ENCODE measurements at places on chromosomes 7 and 10.

DNA sequence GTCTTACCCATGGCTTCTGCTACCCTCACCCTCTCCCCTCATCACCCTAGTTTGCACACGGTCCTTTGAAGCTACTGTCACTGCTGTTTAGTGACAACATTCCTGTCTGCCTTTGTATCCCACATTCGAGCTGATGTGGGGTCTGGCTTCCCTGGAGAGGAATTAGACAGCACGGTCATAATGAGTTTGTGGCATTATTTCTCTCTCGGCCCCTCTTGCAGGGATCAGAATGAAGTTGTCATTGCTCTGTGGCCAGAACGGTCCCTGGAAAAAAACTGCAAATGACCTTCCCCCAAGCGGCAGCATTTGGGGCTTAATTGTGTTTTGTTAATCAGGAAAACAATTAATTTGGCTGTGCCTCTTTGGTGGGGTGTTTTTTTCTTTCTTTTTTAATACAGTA lies 317.2 kb upstream of the PODXL start:
- DNase-seq = no peak

- no peak for DNase-seq
Observed at GRCh38 chr7:27377988-27378387, 135.4 kb downstream of the EVX1 start.

- DNase-seq = no peak
Observed at GRCh38 chr10:31963589-31963980, 35.0 kb upstream of the ARHGAP12 start.

DNA sequence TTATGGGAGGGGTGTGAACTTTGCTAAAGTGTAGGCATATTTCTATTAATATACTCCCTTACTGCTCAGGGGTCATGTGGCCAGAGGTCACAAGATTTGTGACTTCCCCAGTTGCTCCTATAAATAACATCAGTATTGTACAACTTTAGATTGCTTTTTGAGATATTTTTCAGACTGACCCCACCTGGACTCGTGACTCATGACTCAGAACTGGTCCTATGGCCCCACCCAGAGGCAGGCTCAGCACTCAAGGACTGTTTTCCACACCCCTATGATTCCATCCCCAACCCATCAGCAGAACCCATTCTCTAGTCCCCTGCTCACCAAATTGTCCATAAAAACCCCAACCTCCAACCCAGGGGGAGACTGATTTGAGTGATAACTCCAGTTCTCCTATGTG lies 2.7 kb upstream of the CUL2 start:
- DNase-seq = no peak

DNA sequence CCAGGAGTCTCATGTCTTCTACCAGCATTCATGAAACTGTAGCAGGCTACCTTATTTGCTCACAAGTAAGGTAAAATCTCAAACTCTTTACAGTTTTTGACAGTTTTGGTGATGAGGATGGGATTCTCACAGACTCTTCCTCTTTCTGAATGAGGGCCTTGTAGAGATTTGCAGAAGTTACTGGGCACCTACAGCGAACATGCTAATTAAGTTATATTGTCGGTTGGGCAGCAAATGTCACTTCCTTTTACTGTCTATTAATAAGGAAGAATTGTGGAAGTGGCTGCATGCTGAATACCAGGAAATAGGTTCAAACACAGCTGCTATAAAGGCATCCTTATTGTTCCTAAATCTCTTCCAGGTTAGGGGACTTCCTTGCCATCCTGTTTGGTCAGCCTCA lies 189.6 kb downstream of the DNAJC1 start:
- no peak for DNase-seq

- DNase-seq = no peak
Observed at GRCh38 chr7:2201686-2202360, 30.9 kb downstream of the MAD1L1 start.

- no peak for DNase-seq
Observed at GRCh38 chr7:88396295-88396947, 89.7 kb upstream of the STEAP4 start.

GRCh38 chr7:151178236-151178635 lies 8.8 kb downstream of the ASB10 start:
- DNase-seq = no peak

DNA sequence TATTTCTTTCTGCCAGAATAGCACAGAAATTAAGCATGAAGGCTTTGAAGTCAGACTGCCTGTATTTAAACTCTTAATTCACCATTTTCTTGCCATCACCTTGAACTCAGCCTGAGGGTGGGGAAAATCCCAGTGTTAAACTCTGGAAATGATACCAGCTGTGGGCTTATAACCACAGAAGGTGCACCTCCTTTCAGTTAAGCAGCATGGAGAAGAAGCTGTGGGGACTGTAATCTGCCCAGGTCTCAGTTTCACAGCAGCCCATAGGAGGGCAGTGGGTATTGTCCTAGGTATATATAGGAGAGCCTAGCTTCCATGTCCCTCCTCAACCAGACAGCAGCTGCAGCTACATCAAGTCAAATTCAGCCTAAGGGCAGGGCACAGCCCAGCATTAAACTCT lies 241.6 kb downstream of the HPSE2 start:
- no peak for DNase-seq

DNA sequence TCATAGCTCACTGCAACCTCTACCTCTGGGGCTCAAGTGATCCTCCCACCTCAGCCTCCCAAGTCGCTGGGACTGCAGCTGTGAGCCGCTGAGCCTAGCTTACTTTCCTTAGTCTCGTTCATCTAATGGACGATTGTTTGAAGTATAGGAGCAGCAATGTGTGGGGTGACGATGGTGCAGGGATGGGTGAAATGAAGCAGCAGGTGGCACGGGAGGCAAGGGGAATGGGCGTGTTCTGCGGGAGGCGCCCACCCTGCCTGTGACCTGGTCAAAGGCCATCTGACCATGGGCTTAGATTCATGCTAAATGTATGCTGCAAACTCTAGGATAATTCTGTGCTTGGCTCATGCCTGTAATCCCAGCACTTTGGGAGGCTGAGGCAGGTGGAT lies 210.7 kb downstream of the MAD1L1 start:
- no peak for DNase-seq

Measured in stimulated activated CD4-positive, alpha-beta T cell treated with anti-CD3 and anti-CD28 coated beads, Interleukin-1b, Interleukin-23, amount 100 ng/mL, for 1 hour (primary cell).